ENCODE measurements at places on chromosomes 1 and 21.
A peak's percentile ranks its signal among the peaks of the same experiment; 100 is the strongest.

DNA sequence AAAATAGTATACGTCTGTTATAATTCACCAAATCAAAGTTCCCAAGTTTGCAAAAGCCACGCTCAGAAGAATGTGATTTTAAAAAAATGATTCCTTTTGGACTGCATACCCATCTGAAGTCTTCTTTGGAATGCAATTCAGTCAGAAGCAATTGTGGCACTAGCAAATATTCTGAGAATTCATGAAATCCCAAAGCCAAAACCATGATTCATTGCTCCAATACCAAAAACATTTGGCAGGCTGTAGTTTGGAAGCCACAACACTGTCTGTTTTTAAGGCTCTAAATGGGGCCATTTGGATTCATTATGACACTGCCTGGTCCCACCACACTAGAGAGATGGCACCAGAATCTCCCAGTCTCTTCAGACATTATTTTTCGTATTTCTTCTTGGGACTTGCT, 21.8 kb upstream of the LRRC53 start:
- no peak for DNase-seq

GRCh38 chr1:159944623-159945455, 574 bp downstream of the IGSF9 start:
- DNase-seq, result no peak

- no peak for DNase-seq
These were observed 271.8 kb downstream of the BRINP2 start for GRCh38 chr1:177442584-177442983.

GRCh38 chr1:39411526-39412478, 79.6 kb upstream of the BMP8A start:
- no peak for DNase-seq

DNA sequence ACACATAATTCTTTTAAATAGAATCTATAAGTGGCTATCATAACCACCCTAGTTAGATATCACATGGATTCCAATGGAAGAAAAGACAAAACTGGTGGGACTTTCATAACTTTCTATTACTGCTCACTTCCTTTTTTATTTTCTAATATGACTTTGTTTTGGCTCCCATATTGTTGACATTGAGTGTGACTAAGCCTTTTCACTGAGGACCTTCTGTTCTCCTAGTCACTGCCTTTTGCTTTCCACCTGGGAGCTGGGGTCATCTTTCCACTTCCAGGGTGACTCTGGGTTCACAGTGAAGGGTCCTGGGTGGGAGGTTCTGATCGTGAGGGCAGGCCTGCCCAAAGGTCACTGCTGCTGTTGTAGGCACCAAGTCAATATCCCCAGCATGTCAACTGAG, 275.8 kb downstream of the TGFB2 start:
- no peak for DNase-seq

- no peak for DNase-seq
These were observed 3.1 kb upstream of the NID1 start for GRCh38 chr1:236067854-236068454.

DNA sequence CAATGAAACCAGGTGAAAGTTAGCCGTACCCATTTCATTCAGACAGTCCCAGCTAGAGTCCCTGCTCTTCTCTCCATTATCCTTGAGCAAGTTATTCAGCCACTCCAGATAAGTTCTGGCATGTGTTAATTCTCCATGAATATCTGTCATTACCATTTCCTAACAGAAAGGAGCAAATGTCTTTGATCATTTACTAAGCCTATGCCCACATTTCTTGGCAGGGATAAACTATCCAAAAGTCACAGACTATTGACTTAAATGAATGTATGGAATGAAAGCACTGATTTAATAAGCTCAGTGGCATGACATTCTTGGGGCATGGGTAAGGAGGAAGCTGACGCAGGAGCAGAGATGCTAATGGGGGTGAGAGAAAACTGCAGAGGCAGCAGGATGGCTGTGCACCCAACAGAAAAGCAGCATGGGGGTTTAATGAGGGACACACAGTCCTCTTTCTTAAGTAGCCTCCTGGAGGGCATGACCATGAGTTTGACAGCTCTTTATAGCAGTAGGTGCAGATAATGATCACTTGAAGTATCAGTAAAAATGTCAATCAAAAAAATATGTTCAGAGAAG, 17.6 kb upstream of the DHCR24 start:
- DNase-seq, result no peak

- DNase-seq, result no peak
These were observed 33.7 kb upstream of the LRP8 start for GRCh38 chr1:53361541-53361961.

- DNase-seq, result no peak
These were observed 46.6 kb downstream of the S1PR1 start for GRCh38 chr1:101283443-101283842.

DNA sequence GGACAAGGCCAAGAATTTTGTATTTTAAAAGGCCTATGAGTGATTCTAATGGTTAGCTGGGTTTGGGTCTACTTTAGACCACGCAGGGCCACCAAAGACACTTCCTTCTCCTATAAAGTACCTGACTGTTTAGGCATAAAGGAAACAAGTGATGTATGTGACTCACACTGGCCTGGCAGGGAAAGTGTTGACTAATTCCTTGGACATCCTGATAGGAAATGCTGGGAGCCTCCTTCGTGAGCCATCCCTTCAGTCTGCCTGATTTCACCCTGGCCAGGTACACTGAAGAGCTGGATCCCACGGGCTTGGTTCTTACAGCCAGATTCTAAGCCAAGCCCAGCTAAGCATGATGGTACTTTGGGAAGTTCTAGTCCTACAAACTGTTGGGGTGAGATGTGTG, 100.5 kb upstream of the HMGB4 start:
- DNase-seq, result no peak

DNA sequence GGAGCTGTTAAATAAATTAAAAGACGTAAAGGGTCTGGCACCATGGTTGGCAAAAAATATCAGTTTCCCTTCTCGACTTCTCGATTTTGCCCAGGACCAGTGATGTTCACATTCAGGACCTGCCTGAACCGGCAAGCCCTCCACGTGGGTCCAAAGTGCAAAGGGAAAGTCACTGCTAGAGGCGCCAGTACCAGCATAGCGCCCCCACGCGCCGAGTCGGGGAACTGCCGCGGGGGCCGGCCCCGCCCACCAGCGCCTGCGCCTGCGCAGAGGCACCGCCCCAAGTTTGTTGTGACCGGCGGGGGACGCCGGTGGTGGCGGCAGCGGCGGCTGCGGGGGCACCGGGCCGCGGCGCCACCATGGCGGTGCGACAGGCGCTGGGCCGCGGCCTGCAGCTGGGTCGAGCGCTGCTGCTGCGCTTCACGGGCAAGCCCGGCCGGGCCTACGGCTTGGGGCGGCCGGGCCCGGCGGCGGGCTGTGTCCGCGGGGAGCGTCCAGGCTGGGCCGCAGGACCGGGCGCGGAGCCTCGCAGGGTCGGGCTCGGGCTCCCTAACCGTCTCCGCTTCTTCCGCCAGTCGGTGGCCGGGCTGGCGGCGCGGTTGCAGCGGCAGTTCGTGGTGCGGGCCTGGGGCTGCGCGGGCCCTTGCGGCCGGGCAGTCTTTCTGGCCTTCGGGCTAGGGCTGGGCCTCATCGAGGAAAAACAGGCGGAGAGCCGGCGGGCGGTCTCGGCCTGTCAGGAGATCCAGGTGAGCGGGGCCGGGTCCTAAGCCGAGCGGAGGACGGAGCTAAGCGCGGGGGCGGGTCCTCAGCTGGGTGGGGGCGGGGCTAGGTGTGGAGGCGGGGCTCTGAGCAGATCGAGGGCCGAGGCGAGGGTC, at the start of gene PINK1:
PINK1 (plus strand) TSS at position 269 of the 875 bp plus-strand sequence; CDS start at position 360, 91 bp downstream.
- peak; percentile 87 for DNase-seq

- DNase-seq, result no peak
These were observed 7.1 kb downstream of the LGR6 start for GRCh38 chr1:202200669-202201068.

DNA sequence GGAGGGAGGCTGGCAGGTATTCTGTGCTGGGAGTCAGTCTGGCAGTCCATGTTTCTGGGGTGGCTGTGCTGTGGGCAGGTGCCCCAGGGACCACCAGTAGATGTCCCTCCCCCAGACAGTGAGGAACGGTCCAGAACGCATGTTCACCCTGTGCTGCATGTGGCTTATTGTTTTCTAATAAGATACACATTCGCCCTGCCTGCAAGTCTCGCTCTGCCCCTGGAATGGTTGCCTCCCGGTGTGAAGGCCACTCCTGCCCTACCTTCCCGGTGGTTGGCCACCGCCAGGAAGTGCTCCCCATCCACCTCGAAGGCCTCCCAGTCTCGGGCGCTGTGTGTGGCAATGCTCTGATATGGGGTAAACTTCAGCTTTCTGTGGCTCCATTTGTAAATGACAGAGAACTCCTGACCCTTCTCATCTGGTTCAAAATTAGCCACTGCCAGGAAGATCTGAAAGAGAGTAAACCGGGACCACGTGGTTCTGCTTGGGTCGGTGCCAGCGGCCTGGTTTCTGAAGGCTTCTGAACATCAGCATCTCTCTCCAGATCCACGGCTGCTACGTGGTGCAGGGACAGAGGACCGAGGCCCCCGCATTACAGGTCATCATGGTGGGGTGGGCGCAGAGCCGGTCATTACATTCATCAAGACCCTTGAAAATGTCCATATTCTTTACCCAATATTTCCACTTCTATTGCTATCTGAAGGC, 14.5 kb downstream of the KRTAP10-1 start:
- no peak for DNase-seq

- no peak for DNase-seq
These were observed 328.3 kb upstream of the ADGRL2 start for GRCh38 chr1:81472387-81472786.

DNA sequence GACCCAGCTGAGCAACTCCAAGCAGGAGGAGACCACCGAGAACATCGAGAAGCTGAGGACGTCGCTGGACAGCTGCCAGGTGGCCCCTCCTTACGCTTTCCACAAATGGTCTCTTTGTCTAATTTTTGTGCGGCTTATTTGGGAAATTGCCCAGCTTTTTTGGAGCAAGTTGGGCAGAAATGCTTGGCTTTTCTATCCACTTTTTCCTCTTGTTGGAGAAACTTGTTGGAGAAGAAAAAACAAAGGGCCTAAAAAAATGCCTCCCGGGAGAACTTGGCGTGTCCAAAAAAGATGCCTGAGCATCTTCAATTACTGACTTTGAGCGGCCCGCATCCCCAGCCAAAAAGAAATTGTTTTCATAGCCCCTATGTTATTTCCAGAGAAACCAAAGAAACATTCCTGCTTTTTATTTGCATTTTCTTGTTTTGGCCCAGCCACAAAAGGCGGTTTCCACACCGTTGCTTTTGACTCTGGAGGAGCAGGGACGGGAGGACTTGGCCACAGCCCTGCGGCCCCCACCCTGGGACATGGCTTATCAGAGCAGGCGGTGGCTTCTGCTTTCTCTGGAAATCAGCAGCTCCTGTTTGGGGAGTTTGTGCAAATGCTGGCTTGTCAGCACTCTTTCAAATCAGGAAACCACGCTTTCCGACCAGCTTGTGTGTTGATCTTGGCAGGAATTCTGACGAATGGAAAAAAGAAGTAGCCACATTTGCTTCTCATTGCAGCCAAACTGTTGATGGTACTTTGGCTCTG, 81.2 kb upstream of the EFHD2 start:
- no peak for DNase-seq

DNA sequence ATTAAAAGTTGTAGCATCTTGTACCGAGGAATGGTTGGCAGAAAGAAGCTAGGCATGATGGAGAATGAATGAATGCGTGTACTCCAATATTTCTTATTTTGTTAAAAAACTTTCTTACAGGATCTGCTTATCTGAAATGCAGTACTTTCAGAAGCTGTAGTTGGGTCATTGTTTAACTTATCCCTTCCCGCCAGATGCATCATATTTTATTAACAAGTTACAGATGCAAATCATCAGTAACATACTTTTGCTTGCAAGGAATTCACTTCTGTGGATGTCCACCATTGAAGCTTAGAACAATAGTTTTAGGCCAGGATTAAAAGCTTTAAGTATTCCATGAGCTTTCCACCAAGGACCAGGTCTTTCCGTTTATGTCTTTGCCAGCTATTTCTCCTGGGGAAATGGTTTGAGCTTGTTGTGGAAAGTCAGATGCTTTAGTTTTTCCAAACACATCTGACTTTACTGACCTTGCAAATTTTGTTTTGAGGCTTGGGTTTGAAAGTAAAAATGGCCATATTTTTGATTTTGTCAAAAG, 65.4 kb downstream of the PATJ start:
- DNase-seq, result no peak

DNA sequence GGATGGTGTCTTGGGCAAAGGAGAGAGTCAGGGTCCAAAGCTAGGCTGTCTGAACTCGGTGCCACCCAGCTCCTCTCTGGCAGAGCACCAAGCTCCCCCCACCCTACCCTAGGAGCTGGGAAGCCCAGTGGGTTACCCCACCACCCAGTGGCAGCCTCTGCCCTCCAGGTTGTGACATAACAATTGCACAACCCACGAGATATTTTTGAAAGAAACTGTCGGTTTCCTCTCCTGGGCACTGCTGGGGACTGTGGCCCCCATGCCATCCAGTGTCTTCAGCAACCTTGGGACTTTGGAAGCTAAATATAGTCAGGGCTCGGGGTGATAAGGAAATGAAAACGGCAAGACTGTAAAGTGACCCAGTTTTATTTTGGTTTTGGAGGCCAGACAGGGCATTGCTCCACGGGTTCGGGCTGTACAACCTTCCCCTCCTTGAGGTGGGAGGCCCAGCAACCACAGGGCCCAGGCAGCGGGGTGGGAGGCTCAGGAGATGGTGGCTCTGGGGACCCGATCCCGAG, 1.4 kb downstream of the CITED4 start:
- DNase-seq, result peak; percentile 21

GRCh38 chr1:205706601-205707502, 26.5 kb upstream of the SLC45A3 start:
- DNase-seq, result no peak

DNA sequence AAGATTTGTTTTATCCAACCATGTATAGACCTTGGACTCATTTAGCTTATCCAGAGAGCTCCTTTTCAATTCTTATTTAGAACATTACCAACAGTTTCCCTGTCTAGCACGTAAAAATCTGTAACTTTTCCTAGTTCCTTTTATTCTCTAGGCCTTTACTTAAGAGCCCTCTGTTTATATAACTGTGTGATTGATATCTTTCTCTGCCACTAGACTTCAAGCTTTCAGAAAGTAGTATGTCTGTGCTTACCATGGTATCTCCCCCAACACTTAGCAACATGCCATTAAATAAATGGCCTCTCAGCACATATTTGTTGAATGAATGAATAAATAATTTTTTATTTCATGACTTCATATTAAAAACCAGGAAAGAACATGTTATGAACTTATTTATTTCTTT, 209.4 kb downstream of the PTPRC start:
- no peak for DNase-seq

- DNase-seq, result no peak
These were observed 49.0 kb downstream of the MAP3K21 start for GRCh38 chr1:233376382-233377110.

GRCh38 chr1:24141311-24141997, 1.5 kb downstream of the IL22RA1 start:
- no peak for DNase-seq

GRCh38 chr1:111952125-111952657, 37.3 kb downstream of the KCND3 start:
- no peak for DNase-seq

All from CD4-positive, alpha-beta T cell treated with Interleukin-4 for 1 hour (primary cell).